ENCODE measurements at places on chromosomes 13 and 19.

DNA sequence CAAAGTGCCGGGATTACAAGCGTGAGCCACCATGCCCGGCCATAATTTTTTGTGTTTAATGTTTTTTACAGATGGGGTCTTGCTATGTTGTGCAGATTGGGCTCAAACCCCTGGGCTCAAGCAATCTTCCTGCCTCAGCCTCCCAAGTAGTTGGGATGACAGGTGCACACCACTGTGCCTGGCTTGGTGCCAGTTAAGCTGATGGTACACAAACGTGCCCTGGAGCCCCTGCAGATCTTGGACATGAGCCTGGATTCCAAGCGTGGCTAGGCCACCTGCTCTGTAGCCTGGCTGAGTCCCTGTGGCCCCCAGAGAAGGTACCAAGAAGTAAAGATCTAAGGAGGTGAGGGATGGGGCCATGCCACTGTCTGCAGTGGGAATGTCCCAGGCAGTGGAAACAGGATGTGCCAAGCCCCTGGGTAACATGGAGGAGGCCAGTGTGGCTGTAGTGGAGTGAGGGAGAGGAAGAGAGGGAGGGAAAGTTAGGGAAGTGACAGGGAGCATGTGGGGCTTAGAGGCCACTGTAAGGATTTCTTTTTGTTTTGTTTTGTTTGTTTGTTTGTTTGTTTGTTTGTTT is 7.0 kb downstream of the PRODH2 start:
- peak; percentile 19 for DNase-seq

- no peak for DNase-seq
Observed at GRCh38 chr13:99653526-99653925, 152.3 kb downstream of the TM9SF2 start.

GRCh38 chr13:112743451-112744167 is 53.8 kb downstream of the ATP11A start:
- DNase-seq: no peak

DNA sequence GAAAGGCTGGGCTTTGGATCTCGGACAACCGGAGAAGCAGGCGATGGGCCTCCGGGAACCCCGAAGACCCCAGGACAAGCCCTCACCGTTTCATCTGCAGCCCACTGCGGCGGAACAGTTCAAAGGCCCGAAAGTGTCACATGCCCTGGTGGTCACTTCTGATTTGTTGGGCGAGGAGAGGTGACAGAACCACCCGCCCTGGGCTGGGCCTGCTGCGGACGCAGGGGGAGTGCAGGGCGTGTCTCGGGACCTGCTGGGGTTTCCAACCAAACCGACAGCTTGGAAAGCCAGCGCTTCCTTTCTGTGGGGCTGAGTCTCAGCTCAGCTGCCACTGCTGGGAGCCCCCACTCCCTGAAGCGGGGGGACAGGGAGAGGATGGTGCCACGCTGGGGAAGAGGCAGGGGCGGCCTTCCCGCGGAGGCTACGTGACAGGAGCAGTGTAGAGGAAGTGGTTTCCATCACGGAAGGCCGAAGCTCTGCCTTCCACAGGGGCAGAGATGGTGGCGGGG is 22.8 kb upstream of the ZBTB7A start:
- no peak for DNase-seq

- DNase-seq: no peak
Observed at GRCh38 chr19:35379992-35380391, 9.1 kb downstream of the GPR42 start.

- DNase-seq: no peak
Observed at GRCh38 chr19:34731019-34731829, 2.8 kb upstream of the ZNF181 start.

- DNase-seq: no peak
Observed at GRCh38 chr19:21585281-21585890, 80.0 kb downstream of the ZNF429 start.

DNA sequence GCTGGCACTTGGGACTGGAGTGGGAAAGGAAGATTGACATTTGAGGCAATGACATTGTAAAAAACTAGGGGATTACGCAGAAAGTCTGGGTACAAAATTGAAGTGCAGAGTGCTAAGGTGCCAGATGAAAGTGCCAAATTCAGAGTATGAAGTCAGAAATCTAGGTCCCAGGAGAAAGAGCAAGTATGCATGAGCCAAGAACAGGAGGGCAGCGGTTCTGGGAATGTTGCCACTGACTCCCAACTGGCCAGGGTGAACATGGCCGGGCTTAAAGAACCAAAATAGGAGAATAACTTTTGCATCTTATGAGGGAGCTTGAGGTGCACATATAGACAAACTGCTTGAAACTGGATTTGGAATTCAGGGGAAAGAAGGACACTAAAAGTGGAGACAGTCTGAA is 495.8 kb upstream of the KLF12 start:
- no peak for DNase-seq

DNA sequence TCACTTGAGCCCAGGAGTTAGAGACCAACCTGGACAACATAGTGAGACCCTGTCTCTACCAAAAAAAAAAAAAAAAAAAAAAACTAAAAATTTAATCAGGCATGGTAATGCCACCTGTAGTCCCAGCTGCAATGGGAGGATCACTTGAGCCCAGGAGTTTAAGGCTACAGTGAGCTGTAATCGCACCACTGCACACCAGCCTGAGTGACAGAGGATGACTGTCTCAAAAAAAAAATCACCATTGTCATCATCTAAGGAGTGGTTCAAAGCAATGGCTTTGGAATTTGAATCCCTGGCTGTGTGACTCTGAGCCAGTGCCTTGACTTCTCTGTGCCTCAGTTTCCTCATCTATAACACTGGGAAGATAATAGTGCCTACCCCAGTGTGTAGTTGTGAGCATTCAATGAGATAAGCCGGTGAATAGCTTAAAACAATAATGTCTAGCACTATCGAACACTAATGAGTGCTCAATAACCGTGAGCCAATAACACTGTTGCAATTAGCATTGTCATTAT is 11.5 kb downstream of the IGSF23 start:
- no peak for DNase-seq

DNA sequence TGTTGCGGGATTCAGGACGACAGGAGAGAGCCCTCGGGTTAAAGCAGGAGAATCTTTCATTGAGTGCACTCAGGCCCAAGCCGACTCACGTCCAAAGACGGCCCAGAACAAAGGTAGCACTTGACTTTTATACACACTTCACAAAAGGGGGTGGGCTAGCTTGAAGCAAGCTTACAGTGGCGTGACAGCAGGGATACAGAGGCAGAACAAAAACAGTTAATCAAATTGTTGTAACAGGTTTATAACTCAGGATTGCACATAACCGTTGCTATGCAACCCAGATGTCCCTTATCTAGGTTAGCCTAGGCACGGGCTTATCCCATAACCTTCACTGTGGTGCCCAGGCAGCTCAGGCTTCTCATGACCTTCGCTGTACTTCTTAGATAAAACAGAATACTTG is 2.0 kb downstream of the MED25 start:
- peak; percentile 25 for DNase-seq

DNA sequence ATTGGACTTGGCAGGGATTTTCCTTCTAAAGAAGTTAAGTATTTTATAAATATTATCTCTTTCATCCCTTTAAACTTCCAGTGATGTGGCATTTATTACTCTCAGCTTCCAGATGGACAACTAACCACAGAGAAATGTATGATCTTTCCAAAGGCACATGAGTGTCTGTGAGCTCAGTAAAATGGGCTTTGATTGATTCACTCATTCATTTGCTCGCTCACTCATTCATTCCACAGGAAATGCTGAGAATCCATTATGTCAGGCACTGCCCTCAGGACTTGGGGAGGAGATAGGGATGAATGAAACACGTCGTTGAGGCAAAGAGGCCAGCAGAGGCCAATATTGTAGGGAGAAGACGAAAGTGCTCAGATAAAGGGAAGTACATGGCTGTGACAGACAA is 359.3 kb downstream of the EFNB2 start:
- no peak for DNase-seq

DNA sequence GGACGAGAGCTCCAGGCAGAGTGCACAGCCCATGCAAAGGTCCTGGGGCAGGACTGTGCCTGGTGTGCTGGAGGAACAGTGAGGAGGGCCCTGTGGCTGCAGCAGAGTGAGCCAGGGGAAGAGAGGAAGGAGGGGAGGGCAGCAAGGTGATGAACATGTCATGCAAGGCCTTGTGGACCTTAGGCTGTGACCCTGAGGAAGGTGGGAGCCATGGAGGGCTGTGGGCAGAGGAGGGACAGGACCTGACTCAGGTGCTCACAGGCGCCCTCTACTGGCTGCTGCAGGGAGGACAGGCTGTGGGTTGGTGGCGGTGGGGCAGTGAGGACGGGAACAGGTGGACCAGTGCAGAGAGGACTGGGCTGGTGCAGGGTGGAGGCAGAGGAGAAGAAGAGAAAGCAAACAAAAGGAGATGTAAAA is 170.3 kb downstream of the PTPRS start:
- DNase-seq: no peak

- no peak for DNase-seq
Observed at GRCh38 chr13:29801737-29802305, 48.6 kb downstream of the UBL3 start.

GRCh38 chr19:843180-843835 is 2.5 kb downstream of the PRTN3 start:
- DNase-seq: no peak

GRCh38 chr13:111074826-111075225 is 40.3 kb upstream of the ARHGEF7 start:
- DNase-seq: no peak

DNA sequence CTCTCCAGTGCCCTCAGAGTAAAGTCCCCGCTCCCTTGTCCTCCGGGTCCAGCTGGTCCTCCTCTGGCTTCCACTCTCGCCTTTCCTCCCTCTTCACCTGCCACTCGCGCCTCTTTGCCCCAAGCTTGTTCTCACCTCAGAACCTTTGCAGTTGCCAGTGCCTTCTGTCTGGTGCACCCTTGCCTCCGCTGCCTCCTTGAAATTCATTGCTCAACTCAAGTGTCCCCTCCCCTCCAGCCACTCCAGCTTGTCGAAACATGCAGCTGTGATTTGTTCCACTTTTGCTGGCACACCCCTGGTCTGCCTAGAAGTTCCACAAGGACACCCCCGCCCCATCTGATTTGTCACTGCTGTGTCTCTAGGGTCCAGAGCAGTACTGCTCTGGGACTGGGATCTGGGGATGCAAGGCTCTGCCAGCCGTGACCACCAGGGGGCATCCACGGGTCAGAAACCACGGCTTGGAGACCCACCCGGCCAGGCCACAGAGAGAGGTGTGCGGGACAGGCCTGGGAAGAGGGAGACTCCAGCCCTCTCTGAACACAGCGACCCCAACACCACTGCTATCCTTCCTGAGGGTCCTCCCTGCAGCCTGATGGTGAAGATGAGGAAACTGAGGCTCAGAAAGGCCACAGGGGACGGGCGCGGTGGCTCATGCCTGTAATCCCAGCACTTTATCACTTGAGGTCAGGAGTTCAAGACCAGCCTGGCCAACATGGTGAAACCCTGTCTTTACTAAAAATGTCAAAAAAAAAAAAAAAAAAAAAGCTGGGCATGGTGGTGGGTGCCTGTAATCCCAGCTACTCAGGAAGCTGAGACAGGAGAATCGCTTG is 49.9 kb downstream of the AP1M1 start:
- DNase-seq: peak; percentile 48

- DNase-seq: no peak
Observed at GRCh38 chr19:28899703-28900102, 313.2 kb downstream of the UQCRFS1 start.

- DNase-seq: no peak
Observed at GRCh38 chr19:15048128-15048527, 1.2 kb upstream of the CASP14 start.

- no peak for DNase-seq
Observed at GRCh38 chr19:45913874-45914830, at the start of gene NANOS2. Gene NANOS2 (minus strand): TSS chr19:45914778. CDS start chr19:45914693, 85 bp downstream.

- no peak for DNase-seq
Observed at GRCh38 chr13:77544355-77544754, 8.8 kb downstream of the SCEL start.

DNA sequence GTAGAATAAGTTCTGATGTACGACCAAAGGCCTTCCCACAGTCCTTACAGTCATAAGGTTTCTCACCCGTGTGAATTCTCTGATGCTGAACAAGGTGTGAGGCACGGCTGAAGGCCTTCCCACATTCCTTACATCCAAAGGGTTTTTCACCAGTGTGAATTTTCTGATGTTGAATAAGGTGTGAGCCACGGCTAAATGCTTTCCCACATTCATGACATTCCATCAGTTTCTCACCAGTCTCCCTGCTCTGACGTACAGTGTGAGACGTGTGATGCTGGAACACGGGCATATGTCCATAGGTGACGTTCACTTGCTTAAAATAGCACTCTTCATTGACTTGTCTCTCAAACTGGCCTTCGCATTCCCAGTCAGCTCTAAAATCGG is 31.0 kb upstream of the COX7A1 start:
- no peak for DNase-seq

GRCh38 chr13:23652909-23653726 is 82.9 kb downstream of the TNFRSF19 start:
- DNase-seq: no peak

DNA sequence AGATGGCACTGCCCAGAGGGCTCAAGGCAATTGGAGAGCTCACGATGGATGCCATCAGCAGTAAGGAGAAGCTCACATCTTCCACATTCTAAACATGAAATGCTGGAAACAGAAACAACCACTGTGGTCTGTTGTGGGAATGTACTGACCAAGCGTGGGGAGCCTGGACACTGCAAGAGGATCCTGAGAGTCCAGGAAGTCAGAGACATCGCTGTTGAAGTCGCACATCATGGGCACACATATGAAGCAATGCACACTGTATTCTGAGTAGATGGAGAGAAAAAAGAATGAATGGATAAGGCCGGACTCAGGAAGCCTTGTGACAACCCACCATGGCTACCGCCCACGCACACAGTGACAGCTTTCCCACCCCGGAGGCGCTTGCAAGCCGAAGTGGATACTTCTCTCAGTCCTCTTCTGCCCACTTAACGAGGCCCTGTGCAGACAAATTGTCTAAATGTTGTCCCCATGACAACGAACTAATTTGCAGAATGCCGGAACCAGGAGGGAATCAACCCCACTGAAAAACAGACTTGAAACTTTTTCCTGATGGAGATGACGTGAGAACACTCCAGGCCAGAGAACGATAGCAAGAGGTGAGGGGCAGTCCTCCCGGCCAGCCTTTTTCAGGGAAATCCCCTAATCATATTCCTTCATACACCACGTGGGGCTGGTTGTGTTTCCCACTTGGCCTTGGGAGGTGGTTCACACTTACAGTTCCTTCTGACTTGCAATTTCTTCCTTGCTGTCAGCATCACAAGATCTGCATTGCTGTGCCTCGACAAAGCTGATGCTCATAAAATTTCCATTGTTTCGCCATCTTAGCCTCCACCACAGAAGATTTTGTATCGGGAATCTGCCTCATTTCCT is 109.6 kb upstream of the SERP2 start:
- no peak for DNase-seq

- DNase-seq: no peak
Observed at GRCh38 chr13:93220073-93220472, 6.5 kb upstream of the GPC6 start.

GRCh38 chr19:42290523-42291434 is 11.2 kb upstream of the PRR19 start:
- no peak for DNase-seq
